ENCODE measurements at places on chromosomes 5 and 9.

DNA sequence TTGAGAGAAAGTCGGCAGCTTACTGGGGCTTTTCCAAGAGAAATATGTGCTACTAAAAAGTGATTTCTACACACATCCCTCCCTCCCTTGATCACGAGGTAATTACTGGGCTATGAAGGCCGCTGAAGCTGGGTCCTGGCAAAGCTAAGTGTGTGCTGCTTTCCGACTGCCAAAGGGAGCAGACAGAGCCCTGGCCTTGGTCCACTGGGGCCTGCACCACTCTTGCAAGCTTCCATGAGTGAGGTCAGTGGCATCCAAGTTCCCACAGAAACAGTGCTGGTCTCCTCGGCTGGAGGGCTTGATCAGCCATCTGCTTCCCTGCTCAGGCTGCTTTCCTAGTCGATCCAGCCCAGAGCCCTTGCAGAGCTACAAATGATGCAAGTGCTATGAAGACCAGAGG, 154.8 kb upstream of the LHFPL2 start:
- DNase-seq: no peak

DNA sequence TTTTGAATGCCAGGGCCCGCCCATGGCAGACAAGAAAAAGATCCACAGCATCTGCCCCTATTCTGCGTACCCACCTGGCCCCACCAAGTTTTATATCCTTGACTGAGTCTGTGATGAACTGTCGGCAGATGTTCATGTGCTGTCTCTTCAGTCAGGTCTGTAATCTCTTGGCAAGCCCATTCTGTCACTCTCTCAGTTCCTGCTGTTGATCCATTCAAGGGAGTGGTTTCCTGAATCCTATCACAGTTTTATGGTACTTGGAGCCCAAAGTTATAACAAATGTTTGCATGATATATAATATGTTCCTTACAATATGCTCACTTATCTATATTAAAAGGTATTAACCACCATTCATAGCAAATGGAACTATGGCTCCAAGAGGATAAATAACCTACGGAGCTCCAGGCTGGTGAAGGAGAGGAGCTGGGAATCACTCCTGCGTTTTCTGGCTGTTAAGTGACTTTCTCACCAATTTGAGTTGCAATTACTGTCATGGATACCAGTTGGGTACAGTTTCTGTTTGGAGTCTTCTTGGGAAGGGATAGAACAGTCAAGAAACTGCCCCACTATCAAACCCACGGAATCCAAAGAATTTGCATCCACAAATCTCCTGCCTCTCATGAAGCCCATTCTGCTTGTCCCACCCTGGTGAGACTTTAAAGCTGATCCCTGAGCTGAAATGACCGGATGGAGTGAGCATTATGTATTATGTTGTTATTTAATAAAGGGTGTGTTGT, 103.4 kb upstream of the SPRY4 start:
- no peak for DNase-seq

DNA sequence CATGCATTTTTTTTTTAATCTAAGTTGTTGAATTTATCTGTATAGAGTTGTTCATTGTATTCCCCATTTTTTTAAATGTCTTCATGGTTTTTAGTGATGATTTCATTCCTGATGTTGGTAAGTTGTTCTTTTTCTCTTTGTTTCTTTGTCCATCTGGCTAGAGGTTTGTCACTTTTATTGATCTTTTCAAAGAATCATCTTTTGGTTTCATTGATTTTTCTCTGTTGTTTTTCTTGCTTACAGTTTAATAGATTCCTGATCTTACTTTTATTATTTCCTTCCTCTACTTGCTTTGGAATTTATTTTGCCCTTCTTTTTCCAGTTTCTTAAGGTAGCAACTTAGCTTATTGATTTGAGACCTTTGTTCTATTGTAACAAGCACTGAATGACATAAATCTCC, 114.2 kb downstream of the AOPEP start:
- DNase-seq: no peak

GRCh38 chr5:72586788-72587530, 79.7 kb upstream of the ZNF366 start:
- DNase-seq: no peak

GRCh38 chr5:109105631-109106267, 304.0 kb downstream of the PJA2 start:
- DNase-seq: no peak

DNA sequence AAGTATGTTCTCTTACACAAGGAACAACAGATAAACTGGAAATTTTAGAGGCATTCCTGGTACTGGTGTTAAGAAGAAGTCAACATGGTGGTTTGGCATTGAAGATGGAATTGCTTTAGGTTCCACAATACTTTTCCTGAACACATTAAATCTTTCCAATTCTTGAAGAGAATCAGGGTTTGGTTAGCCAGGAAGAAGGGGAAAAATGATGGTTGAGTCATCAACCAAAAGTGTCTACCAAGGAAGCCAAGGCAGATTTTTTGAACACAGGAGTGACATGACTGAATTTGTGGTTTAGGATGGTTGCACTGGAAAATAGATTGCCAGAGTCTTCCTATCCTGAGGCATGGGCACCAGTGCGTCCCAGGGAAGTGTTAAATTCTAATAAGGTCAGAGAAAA, 433.4 kb downstream of the TMEM38B start:
- no peak for DNase-seq

All from inflammatory macrophage (primary cell).